ENCODE measurements at places on chromosomes 4 and X. TPM values are rescaled to one million over a fixed set of nuclear protein-coding genes. Genes with fewer than 3 reads are reported as not detected.

The GPR119 gene
- polyA plus RNA-seq = 1.4 TPM

The TMEM154 gene
- 3.8 TPM for polyA plus RNA-seq

The DCAF8L2 gene
- polyA plus RNA-seq = not detected

DNA sequence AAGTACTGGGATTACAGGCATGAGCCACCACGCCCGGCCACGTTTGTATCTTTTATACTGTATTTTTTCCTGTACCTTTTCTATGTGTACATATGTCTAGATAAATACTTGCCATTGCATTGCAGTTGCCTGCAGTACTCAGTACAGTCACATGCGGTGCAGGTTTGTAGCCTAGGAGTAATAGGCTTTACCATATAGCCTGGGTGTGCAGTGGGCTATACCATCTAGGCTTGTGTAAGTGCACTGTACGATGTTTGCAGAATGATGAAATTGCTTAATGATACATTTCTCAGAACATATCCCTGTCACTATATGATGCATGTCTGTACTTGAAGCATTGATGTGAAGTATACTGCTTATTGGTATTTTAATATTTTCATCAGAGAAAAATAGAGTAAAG, 115.4 kb upstream of the PUDP start:
- no peak for DNase-seq
- no peaks in the 10 kb centered on the region for H3K4me1 ChIP-seq
- H3K4me3 ChIP-seq = no peak overlapping the region
- no peaks in the 10 kb centered on the region for H3K27me3 ChIP-seq
- H3K27ac ChIP-seq = no peak overlapping the region
